ENCODE measurements at places on chromosomes 5 and 9.

- no peak for DNase-seq
Observed at GRCh38 chr9:113468716-113469448, 5.4 kb downstream of the RGS3 start.

- DNase-seq = peak; percentile 64
Observed at GRCh38 chr5:156121234-156121633, 205.7 kb upstream of the SGCD start.

DNA sequence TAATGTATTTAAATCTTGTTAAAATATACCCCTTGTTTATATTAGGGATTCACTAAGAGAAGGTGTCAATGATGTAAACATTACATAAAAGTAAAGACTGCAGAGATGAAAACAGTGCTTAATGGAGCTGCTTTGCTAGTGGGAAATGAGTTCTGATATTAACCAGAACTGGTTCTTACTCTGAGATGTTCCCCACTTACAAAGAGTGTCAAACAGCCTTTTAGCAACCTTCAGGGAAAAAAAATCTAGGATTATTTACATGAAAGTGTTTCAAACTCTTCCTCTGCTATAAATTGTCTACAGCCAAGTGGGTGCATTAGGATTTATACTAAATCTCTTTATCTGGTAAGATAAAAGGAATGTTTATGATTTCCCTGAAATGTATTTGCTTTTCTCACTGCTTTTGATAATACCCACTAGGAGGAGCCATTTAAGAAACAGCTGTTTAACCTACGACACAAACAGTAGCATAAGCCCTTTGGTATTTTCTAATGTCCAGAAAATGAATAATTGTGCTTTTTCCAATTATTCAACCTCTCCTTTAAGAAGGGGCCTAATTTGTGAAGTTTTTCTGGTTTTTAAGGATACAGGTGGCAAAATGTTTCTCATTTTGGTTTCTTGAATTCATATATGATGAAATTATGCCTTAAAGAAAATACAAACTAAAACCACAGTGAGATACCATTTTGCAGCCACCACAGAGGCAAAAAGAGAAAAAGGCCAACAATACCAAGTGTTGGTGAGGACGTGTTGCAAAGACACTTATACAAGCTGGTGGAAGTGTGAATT lies 186.3 kb downstream of the TLE4 start:
- peak; percentile 9 for DNase-seq

DNA sequence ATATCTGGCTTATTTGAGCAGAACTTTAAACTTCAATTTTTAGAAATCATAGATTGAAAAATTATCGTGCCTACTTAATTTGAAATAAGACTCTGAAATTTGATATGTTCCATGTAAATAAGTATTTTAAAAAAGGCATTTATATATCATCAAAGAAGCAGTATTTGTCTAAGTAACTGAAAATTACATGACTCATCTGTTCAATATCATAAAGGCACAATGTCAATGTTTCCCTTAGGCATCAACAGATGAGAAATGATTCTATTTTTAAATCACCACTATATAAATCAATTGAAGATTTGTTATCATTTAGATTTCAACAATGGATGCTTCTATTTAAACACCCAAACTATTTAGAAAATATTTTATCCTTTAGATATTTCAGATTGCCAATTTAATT lies 142.9 kb upstream of the POU5F2 start:
- DNase-seq = no peak

- DNase-seq = peak; percentile 65
Observed at GRCh38 chr9:116550696-116551436, 136.2 kb upstream of the TRIM32 start.

- no peak for DNase-seq
Observed at GRCh38 chr9:118459913-118460312, 755.7 kb downstream of the TLR4 start.

GRCh38 chr5:142439207-142439860 lies 114.5 kb upstream of the SPRY4 start:
- DNase-seq = peak; percentile 42

DNA sequence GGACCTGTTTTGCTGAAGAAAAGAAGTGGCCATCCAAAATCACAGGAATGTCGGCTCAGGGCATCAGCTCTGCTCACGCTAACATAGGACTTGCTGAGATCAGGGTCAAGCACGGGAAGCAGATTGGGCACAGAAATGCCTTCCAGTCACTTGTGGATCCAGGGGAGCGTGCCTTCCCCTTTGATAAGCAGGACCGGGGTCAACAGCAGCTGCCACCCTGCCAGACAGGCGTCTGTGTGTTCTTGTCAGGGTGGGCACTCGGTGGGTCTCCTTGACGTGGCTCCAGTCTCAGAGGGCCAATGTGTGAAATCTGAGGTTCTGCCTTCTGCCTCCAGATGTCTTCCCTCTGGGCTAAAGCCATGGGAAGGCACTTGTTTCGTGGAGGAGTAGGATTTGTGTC lies 313.7 kb upstream of the IRX4 start:
- no peak for DNase-seq

- DNase-seq = no peak
Observed at GRCh38 chr9:72807765-72808445, 144.9 kb downstream of the ALDH1A1 start.

DNA sequence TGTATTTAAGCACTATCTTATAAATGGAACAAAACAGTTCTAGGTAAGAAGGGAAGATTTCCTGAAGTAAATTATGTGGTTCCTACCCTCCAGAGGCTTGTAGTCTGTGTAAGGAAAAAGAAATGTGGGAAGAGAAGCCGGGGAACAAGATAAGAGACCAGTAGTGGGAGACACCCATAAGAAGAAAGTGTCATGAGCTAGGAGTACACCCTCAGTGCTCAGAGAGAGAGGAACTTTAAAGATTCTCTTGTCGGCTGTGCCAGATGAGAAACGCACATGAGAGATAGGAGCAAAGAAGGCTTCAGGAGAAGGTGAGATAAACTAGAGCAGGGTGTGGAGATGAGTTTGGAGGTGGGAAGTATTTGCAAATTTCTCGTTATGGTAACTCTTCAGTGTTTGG lies 18.1 kb downstream of the SLC36A1 start:
- DNase-seq = no peak

DNA sequence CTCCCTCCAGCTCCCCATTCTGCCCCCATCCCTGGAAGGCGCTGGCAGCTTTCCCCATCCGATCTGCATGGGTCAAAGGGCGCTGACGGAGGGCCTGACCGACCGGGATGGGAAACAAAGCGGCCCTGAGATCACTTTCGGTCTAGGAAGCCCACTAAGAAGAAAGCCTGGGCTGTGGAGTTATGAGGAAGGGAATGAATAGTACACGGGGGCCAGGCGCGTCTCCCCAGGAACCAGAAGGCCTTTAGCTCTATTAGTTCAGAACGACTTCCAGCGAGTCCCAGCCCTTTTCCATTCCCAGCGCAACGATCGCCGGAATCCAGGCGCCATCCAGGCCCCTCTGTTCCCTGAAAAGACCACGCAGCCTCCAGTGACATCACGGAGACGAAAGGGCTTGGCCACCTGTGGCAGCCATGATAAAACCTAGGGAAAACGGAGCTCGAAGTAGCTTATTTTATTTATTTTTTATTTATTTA lies 70.1 kb upstream of the CCDC180 start:
- DNase-seq = no peak

- no peak for DNase-seq
Observed at GRCh38 chr9:16613051-16613450, 257.4 kb downstream of the BNC2 start.

DNA sequence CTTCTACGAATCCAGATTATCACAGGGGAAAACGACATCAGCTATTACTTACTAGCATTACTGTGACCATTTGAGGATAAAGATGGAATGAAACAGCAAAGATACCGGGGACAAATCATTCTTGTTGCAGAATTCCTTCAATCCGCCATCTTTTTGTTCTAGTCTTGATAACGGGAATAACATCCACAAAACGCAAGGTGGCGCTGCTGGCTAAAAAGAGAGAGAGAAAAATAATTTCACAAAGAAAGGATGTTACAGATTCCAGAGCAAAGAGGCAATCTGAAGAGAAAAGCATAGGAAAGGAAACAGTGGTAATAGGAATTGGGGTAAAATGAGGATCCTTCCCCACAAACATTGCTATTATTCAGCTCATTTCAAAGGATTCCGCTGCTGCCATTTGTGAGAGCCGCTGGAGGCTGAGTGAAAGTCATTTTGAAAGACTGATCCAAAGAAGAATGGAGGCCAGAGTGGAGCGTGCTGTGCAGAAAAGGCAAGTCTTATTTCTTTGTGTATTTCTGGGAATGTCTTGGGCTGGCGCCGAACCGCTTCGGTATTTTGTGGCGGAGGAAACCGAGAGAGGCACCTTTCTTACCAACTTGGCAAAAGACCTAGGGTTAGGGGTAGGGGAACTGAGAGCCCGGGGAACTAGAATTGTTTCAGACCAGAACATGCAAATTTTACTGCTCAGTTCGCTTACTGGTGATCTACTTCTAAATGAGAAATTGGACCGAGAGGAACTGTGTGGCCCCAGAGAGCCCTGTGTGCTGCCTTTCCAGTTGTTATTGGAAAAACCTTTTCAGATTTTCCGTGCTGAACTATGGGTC lies at the start of gene PCDHB7:
PCDHB7 (plus strand) TSS at position 264 of the 824 bp plus-strand sequence; CDS start at position 456, 192 bp downstream.
- peak; percentile 17 for DNase-seq

DNA sequence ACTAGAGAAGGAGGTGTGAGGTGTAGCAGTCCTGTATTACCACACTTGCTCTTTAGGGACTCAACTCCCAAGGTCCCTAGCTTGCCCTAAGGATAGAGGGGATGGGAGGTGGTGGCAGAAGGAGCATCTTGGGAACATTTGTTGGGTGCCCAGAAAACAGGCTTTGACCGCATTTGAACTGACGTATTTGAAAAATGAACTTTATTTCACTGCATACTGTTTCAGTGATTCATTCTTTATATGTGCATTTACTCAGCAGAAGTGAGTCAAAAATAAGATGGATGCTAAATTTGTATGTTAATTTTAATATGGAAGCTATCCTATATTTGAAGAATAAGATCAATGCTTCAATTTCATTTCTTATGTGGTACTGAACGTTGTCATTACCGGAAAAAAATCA lies 18.7 kb downstream of the DMRT3 start:
- DNase-seq = no peak

DNA sequence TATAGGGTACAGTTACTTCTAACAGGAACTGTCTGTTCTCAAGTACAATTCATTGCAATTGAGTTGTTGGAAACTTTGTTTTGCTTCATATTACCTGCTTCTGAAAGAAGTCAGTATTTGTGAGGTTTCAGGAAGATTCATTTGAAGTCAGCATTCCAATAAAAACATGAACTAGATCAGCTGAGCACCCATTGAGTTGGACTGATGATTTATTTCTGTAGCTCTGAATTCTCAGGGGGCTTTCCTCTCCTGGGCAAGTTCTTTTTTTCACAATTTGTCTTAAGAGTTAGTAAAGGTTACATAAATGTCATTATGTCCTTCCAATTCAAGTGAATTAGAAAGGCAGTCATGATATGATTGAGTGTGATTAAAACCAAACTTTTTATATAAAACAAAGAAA lies 16.2 kb upstream of the KIF2A start:
- DNase-seq = no peak

DNA sequence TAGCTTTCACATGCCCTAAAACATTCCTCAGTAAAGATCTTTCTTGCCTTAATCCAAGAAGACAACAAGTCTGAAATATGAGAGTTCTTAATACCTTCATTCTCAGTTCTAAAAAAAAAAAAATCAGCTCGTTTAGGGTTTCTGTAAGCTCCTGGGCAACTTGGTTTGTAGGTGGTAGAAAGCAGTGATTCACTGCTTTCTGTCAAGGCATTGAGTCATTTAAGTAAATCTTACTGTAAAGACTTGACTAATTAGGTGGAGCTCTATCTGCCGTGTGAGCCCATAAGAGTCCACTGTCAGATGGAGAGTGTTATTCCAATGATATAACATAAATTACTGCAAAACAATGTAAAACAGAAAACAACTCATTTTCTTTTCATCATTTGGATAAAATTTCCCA lies 56.1 kb upstream of the MAST4 start:
- DNase-seq = no peak

DNA sequence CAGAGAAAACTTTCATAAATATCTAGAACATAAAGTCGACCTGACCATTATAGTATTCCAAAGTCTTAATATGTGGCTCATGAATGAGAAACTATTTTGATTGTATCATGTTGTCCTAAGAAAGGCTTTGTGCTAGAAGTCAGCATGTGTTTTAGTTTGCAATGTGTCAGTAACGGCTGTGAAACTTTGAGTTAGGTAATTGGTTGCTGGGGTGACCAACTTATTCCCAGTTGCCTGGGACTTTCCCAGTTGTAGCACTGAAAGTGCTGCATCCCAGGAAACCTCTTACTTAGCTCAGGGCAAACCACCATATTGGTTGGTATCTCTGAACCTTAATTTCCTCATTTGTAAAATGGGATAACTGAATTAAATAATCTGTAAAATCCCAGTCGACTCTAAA lies 114.6 kb upstream of the SLC12A2 start:
- no peak for DNase-seq

DNA sequence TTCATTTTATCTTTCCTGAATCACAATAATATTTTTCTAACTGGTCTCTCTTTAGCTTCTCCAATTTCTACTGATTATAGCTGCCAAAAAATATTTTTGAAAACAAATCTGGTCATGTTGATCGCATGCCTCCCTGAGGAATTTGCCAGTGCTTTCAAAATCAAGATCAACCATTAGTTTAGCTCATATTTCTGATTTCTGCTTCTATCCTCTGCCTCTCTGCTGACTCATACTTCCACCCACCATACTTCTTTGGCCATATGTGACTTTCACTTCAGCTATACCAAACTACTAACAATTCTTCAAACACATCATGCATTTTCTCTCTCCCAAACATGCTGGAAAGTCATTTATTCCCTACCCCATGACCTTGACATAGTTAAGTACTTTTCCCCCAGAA lies 636.5 kb downstream of the TLE1 start:
- peak; percentile 31 for DNase-seq

GRCh38 chr5:123746683-123747360 lies 234.8 kb downstream of the CSNK1G3 start:
- no peak for DNase-seq

DNA sequence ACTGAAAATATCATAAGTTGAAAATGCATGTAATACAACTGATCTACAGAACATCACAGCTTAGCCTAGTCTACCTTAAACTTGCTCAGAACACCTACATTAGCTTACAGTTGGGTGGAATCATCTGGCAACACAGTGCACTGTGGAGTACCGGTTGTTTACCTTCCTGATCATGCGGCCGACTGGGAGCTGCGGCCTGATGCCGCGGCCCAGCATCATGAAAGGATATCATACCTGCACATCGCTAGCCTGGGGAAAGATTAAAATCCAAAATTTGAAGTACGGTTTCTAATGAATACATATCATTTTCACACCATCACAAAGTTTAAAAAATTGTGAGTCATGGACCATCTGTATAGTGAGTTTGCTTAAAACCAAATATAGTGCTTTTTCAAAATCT lies 1.8 kb downstream of the HACD4 start:
- no peak for DNase-seq

DNA sequence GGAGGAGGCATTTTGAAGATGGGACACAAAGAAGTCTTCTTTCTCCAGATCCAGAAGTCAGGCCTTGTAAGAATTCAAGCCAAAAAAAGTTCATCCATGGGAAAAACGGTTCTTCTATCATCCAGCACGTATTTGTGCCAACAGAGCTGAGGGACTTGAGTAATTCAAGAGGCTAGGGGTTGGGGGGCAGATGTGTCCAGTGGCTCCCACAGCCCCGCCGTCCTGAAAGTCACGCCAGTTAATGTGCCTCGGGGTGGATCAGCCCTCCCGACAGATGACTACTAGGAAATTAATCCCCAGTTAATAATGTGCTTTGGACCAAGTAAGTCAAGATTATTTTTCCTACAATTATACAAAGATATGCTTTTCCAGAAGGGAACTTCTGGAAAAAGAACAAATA lies 23.4 kb downstream of the NREP start:
- DNase-seq = no peak

- DNase-seq = no peak
Observed at GRCh38 chr9:135561391-135562234, at the start of gene PAEP. Gene PAEP, plus strand, starts transcription at chr9:135561756.

Measured in fibroblast of skin of right biceps (primary cell).